ENCODE measurements at places on chromosomes 3 and 15.

DNA sequence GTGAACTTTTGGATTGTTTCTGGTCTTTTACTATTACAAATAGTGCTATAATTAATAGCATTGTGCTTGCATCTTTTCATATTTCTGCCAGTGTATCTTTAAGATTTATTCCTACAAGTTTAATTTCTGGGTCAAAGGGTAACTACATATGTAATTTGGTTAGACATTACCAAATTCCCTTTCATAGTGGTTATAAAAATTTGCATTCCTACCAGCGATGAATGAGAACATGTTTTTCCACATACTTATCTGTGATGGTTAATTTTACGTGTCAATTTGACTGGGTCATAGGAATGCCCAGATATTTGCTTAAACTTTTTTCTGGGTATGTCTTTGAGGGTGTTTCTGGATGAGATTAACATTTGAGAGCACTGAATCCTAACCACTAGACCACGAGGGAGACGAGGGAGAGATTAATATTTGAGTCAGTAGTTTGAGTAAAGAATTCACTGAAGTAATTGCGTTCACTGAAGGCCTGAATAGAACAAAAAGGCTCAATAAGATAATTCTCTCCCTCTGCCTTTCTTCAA is 132.3 kb upstream of the NEO1 start:
- DNase-seq = no peak

GRCh38 chr15:45442507-45443135 is 64.3 kb upstream of the GATM start:
- DNase-seq = no peak

GRCh38 chr3:48985831-48986376 is 4.1 kb upstream of the P4HTM start:
- DNase-seq = no peak

- DNase-seq = no peak
Observed at GRCh38 chr3:46690798-46691197, 2.7 kb downstream of the ALS2CL start.

Measured in ovary (tissue), 10 donors.